ENCODE measurements at places on chromosomes 13 and 19.

DNA sequence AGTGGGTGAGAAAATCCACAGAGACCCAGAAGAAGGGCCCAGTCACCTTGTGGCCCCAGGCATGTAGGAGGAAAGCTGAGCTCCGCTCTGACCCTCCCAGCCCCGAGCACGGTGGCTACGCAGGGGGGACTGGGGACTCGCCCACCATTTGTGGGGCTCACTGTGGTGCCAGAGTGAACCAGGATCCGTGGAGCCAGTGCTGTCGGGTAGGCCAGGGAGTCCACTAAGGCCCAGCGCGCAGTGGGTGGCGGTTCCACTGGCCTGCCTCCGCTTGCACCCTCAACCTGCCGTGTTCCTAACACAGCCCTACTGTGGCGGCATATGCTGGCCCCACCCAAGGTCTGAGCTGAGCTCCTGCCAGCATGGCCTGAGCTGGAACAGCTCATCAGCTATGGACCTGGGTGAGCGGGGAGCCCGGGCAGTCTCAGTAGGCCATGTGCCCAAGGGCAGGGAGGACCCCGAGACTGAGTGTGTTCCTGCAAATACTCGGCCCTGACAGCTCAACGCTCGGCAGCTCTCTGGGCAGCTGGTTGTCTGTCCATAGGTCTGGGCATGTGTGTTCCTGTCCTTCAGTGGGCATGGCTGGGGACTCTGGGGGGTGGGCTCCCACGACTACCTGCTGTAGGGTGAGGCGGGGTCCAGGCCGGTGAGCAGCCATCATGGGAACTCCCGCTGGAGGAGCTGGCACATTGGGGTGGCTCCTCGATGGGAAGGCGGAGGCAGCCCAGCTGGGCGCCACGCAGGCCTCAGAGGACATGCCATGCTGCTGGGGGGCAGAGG, 36.6 kb downstream of the CEBPG start:
- DNase-seq, result no peak

DNA sequence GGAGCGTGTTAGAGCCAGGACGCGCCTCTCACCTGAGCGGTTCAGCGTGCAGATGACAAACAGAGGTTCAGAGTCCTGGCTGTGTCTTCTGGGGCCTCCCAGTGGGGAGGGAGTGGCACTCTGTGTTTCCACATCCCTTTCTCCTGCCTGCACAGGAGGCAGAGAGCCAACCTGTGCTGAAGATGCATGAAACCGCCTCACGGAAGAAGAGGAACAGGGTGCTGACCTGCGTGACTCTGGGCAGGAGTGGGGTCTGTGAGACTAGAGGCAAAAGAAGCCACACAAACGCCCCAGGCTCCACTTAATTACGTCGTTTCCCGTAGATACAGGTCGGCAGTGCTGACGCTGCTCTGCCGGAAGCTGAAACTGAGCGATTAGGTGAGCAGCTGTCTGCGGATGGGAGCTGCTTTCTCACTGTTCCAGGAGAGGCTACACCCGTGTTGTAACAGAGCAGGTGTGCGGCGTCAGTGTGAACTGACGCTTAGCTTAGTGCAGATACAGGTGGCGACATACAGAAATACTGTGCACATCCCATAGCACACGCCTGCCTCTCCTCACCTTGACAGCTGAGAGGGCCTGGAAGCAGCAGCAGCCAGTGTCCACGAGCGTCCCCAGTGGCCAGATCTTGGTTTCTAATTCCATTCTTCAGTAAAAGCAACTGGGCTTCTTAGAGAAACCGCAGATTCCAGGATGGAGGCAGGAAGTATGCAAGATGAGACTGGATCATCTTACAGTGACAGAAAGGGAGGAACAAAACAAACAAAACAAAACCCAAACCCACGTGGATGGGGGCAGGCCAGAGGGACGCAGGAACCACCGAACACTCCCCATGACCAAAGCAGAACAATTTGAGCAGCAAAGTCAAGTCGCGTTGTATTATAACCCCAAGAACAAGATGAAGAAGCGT, 37.7 kb upstream of the MCF2L start:
- peak; percentile 93 for DNase-seq

DNA sequence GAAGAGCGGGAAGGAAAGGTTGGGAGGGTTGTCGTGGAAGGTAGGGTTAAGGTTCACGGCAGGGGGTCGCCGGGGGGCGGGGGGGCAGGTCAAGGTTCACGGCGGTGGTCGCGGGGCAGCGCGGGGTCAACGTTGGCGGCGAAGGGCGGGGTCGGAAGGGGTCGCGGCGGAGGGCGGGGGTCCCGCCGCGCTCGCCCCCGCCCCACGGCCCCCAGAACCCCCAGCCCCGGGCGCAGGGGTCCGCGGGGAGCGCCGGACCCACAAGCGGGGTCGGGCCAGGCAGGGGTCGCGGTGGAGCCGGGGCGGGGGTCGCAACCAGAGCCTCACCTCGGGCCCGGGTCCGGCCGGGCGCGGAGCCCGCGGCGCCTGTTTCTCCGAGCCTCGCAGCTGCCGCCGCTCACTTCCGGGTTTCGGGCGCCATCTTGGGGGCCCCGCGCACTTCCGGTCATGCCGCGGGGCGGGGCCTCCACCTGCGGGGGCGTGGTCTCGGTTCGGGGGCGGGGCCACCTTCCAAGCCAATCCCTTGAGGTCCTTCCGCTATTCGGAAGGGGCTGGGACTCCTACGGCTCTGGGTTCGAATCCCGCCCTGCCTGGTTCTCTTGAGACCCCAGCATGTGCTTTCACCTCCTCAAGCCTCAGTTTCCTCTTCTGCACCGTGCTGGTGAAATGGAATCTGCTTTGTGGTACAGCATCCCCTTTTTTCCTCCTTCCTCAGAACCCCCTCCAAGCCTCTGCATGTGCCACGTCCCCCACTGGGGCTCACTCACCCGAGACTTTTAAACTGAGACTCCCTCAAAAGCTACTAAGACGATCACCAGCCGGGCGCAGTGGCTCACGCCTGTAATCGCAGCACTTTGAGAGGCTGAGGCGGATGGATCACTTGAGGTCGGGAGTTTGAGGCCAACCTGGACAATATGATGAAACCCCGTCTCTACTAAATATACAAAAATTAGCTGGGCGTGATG, at the start of gene SBNO2:
Gene SBNO2, minus strand, starts transcription at position 424 of the 965 bp plus-strand sequence. CDS start 19,992 bp downstream, outside the sequence.
- DNase-seq, result peak; percentile 77

DNA sequence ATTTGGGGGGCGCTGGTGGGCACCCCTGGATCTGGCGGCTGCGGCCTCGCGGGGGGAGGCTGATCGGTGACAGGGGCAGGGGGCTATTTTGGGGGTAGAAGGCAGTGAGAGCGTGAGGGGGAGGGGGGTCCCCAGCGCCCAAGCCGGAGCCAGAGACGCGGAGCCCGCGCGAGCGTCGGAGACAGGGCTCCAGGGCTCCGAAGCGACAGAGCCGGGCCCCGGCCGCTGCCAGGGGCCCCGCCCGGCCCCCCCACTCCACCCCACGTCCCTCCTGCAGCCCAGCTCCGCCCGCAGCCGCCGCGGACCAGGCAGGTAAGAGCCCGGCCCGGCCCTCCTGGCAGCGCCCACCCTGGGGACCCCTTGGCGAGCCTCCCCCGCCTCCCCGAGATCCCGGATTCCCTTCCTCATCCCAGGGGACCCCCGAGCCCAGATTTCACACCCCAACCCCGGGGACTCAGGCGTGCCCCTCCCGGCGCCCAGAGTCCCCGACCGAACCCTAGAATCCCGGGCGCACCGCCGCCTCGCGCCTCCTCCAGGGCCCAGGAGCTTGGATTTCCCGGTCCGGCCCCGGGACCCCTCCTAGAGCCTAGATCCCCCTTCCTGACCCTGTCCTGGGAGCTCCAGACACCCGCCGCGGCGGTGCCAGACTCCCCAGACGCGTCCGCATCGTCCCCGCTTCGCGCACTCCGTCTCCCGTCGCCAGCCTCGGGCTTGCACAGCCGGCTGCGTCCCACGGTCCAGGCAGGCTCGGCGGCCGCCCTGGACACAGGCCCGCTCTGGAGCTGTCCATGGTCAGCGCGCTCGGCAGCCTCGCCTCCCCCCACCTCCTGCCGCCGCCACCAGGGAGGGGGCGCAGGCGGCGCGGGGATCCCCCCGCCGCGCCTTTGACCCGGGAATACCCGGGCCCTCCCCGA, at the start of gene PPFIA3:
Gene PPFIA3, plus strand, starts transcription at position 134 of the 914 bp plus-strand sequence. CDS start 8,330 bp downstream, outside the sequence.
- DNase-seq, result peak; percentile 46

DNA sequence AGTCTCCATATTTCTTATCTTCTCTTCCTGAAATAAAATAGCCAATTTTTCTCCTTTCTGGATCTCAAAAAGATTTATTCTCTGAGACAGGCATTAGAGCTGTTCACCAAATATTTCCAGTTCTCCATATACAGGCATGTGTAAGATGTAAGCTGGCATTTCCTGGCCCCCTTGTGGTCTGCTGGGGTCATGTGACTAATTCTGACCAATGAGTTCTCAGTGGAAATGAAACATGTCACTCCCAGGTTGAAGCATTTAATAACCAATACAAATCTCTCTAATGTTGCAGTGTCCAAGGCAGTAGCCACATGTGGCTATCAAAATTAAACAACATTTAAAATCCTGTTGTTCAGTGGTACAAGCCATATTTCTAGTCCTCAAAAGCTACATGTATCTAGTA, 14.8 kb upstream of the CACNA1A start:
- no peak for DNase-seq

- no peak for DNase-seq
Observed at GRCh38 chr13:44439452-44440024, 65.9 kb downstream of the SERP2 start.

GRCh38 chr19:47272448-47273312, 2.0 kb upstream of the INAFM1 start:
- DNase-seq, result peak; percentile 41

DNA sequence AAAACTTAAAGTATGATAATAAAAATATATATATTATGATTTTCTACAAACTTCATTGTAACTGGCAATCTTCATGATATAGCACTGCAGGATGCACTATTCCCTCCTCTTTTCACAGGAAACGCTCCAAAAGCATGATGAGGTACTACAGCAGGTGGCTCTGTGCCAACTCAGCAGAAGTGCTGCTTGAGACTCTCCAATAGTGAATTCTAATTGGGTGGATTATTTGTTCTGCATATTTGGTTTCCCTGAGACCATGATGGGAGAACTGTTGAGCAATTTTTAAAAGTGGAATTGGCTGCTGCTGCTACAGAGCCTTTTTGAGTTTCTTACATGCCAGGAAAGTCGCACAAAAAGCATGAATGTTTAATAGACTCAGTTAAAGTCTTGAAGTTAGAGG, 1782.4 kb upstream of the PCDH20 start:
- no peak for DNase-seq

DNA sequence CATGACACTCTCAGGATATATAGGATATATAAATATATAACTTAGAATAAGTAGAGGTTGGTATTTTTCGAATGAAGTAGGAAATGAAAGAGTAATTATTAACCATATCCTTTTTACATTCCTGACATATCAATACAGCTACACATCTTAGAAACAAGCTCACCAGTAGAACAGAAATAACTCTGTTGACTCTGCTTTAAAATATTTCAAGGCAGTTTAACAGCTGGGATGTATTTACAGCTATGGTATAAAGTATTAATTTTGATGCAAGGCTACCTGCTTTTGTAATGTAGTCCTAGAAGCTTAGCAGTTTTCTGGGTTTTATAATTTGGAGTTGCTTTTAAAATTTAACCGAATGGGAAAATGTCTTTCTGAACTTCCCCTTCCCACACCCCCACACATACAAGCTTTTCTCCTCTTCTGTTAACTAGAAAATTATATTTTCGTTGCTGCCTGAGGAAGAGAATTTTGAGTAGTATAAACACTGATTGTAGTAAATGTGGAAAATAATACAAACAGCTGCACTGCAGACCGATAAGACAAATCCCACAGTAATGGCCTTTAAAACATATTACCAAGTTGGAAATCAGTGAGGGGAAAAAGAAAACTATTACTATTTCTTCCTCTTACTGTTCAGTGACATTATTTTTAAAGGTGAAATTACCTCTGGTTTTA, 147.7 kb downstream of the GGACT start:
- no peak for DNase-seq

DNA sequence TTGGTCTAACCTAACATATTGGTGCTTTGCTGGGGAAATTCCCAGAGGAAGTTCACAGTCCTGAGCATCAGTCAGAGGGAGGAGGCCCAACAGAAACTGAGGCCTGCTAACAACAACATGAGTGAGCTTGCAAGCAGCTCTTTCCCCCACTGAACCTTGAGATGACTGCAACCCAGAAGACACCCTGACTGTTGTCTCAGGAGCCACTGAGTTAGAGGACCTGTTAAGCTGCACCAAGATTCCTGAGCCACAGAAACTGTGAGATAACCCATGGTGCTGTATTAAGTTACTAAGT, 193.2 kb upstream of the UBL3 start:
- no peak for DNase-seq

- peak; percentile 89 for DNase-seq
Observed at GRCh38 chr19:1113030-1113985, 9.5 kb downstream of the GPX4 start.

DNA sequence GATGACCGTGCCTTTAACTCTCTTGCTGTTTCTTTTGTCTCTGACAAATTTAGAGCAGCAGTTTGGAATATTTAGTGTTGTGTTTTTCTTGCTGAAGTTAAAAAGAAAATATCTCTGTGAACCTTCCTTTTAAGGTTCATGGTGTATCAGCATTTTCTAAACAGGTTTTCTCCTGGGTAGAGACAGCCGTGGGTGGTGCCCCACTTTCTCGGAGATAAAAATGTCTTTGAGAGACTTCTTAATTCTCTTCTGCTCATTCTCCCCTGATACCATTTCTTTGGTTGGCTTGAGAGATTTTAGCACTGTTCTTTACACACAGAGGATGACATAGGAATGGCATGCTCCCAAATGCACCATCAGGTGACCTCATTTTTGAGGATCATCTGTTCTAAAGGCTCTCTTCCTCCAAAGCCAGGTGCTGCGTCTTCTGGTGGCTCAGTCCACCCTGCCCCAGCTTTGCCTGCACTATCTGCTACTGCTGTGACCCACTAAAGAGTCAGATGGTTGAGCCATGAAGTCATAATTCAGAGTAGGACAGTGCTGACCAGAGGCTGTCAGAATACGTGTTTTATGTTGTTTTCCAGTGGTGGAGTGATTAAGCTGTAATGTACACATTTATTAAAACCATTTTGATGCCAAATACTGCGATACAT, 90.3 kb upstream of the SLC10A2 start:
- no peak for DNase-seq

DNA sequence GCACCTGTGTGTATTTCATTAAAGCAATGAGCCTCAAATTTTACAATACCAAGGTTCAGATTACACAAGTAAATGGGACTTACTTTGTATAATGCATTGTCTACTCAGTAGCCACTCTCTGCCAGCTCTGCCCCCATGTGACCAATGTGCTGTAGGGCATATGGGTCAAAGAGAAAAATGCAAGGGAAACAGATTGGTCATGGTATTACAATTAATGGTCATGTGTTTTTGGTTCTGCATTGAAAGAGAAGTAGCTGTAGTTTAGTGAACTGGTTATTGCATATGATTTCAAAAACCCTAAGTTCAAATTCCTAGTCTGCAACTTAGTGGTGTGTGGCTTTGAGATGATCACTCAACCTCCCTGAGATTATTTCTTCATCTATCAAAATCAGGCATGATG, 545.4 kb downstream of the SUCLA2 start:
- DNase-seq, result no peak

GRCh38 chr13:31011901-31012654, 79.6 kb downstream of the TEX26 start:
- no peak for DNase-seq
